Fibroblast of skin of back (primary cell): ENCODE measurements at places on chromosomes 5 and 9.

DNA sequence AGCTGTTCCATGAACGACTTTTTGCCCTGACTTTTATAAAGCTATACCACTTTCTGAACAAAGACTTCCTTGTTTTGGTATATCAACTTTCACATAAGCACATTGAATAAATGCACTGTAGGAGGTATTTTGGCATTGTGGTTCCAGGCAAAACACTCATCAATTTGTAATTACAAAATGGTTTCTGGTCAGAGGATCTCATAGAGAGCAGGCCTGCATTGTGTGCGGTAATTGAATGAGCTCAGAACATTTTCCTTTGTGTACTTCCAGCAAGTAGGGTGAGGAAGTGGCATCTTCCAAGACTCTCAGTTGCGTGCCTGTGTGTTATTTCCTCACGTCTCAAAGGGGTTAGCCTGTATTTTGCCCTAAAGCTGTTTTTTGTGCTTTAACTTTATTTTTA is 89.2 kb downstream of the PDE6A start:
- DNase-seq, result no peak

DNA sequence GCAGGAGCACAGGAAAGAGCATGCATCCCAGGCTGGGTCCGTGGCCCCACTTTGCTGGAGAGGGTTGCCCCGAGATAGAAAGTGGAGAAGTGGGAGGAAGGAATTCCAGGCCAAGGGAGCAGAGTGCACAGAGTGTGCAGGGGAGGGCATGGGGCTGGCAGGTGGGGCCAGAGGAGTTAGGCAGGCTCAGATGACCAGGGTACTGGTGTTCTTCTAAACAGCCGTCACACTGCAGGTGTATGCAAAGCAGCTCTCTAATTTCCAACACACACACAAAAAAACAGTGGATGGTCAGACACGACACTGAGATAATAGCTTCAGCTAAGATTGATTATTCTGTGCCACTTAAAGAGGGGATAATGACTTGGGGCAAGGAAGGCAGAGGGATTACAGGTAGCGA is 212.2 kb downstream of the MTRR start:
- DNase-seq, result no peak

DNA sequence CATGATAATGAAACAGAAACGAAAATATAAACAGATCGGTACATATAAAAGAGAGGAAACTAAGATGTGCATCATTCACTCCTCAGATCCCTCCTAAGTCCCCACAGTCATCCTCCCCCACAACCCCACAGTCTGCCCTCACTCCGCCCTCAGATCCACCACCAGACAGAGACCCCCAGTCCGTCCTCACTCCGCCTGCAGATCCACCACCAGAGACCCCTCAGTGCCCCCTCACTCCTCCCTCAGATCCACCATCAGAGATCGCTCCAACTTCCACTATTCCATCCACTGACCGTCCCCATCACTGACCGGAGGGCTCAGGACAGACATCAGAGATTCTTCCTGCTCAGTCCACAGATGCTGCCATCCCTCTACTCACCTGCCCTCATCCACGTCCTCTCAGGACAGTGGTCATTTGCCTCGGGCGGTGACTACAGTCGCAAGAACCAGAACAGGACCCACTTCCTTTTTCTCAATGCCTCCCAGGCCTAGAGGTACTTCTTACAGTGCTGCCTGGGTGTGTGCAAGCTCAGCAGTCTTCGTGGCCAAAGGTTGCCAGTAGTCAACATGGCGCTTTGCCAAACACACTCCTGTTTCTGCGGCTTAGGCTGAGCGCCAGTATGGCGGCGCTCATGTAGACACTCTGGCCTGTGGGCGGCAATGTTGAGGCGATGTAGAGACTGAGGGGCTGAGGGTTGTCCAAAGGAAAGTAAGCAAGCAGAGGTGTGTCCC is 8.3 kb upstream of the SPATA31C1 start:
- no peak for DNase-seq

- no peak for DNase-seq
Observed at GRCh38 chr5:127567026-127567768, 49.8 kb downstream of the PRRC1 start.

- DNase-seq, result no peak
Observed at GRCh38 chr9:123772967-123773366, 157.0 kb downstream of the DENND1A start.

- DNase-seq, result no peak
Observed at GRCh38 chr5:58484505-58484904, 6.7 kb upstream of the GAPT start.

DNA sequence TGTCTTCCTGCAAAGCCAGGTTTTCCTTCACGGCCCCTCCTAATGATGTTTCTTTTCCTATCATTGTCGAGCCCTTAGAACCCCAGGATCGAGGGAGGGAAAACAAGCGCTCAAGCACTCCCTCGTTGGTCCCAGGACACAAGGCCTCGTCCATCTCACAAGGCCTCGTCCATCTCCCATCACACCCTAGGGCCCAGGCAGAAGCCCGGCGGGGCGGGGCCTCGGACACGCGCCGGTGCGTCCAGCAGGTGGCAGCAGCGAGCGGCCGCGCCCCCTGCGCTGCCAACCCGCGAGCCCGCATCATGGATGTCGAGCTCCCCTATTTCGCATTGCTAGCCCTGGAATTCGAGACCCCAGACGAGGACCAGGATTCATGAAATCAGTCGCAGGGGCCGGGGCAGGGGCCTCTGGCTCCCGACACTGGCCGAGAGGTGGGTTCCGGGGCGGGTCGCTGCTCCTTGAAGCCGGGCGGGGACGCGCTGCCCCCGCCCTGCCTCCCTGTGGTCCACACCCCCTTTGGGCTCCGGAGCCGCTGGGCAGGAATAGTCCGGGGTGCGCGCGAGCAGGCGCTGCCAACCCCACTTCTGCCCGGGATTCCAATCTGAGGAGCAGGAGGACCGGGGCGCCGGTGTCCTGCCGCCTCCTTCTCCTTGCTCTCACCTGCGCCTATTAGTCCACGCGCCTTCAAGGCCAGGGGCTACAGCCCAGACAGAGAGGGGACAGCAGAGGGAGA is at the start of gene ABLIM3:
Gene ABLIM3, plus strand, starts transcription at position 270 of the 733 bp plus-strand sequence. CDS start 603 bp downstream, outside the sequence.
- DNase-seq, result peak; percentile 64

- DNase-seq, result no peak
Observed at GRCh38 chr5:133489632-133490031, 122.7 kb downstream of the FSTL4 start.

DNA sequence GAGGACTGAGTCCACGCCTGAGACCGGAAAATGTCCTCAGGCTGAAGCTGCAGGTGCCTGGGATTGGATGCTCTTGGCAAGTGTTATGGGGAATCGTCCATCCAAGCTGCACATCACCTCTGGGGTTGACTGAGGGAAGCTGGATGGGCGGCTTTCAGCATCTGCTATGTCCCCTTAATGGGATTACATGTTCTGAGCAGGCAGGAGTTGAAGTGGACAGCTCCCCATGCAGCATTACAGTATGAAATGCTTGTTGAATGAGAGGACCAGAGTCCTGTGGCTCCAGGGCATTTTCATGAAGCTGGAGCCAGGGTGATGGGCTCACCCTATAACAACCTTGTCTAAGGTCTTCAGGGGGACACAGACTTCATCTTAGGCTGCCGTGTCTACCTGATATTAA is 270.9 kb downstream of the HSPA4 start:
- DNase-seq, result no peak

DNA sequence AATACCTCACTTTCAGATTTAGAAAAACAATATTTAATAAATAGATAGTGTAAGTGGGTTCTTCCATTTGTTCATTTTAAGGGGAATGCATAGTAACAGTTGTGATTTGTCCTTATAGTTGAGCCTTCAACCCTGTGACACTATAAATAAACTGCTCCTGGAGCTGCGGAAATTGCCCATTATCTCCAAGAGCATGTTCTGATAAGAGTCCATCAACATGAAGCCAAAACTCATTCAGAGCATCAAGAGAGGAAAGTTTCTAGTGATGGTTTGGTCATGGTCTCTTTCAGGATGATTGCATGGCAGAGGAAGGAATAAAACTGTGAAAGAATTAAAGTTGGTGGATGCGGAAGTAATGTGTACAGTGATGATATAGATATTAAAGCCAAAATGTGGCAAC is 772.1 kb upstream of the DMAC1 start:
- DNase-seq, result no peak

- DNase-seq, result no peak
Observed at GRCh38 chr5:74098456-74098855, 472.5 kb downstream of the ARHGEF28 start.

DNA sequence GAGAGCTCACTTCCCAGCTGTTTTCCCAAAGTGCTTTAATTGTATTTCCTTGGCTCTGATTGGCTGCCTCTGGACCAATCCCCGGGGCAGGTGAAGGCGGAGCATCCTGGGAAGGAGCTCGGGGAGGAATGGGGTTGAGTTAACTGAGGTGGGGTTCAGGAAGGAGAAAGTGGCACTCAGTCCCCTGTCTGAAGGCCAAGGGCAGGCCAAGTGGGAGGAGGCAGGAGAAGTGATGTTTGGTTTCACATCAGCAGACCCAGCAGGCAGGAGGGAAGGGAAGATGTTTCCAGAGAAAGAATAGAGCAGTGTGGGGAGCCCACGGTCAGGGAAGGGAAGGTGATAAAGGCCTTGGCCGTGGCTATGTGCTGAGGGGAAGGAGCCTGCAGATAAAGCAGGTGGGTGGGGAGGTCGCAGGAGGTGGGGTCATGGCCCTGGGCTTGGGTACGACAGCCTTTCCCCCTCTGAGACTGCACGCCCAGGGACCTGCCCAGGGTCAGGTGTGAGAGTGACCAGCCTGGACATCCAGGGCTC is 3.1 kb downstream of the TSPAN17 start:
- DNase-seq, result no peak

- no peak for DNase-seq
Observed at GRCh38 chr9:20880271-20880670, 151.2 kb downstream of the HACD4 start.

DNA sequence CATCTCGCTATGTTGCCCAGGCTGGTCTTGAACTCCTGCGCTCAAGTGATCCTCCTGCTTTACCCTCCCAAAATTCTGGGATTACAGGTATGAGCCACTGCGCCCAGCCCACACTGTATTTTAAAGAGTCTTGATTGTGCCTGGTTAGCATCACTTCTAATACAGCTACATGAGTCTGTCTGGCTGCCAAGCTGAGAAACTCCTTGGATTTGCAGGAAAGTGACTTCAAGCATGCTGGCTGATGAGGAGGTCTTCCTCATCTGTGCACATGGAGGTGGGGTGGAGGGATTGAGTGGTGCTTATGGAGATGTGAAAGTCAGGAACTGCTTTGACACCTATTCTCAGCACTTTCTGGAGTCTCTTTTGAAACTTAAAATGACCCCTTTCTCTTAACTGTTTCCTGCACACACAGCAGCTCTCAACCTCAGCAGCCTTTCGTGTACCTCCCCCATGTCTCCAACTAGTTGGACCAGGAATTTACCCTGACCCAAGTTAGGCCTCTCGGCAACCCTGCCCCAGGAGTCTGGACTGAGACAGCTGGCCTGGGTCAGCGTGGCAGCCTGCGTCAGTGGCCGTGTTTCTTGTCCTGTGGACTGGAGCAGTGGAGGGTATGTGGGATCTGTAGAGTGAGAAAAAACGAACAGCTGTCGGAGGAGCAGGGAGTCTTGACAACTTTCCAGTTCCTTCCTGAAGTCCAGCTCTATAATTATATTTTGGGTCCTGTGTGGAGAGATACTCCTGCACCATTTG is 72.5 kb downstream of the ACER2 start:
- no peak for DNase-seq
